LoVo (cell line): ENCODE measurements at places on chromosomes 3 and 15.

GRCh38 chr3:138081371-138082084, 33.9 kb downstream of the DZIP1L start:
- no peak for DNase-seq

DNA sequence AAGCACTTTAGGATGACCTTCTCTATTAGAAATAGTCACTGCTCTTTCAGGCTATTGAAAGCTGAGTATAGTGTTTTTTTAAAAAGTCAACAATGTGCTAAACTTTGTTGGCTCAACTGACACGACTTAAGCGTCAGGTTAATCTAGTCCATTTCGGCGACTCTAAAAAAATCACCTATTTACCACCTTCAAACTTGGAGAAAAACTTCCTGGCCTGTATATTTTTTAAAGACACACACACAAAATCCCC, 517.8 kb downstream of the FOXP1 start:
- no peak for DNase-seq

GRCh38 chr15:31364301-31365031, 37.8 kb downstream of the KLF13 start:
- DNase-seq, result no peak

- peak; percentile 61 for DNase-seq
These were observed 44.4 kb downstream of the AQP9 start for GRCh38 chr15:58182460-58183163.

GRCh38 chr3:141250828-141251227, 19.2 kb downstream of the PXYLP1 start:
- DNase-seq, result no peak

GRCh38 chr3:71494212-71494611, 89.3 kb downstream of the FOXP1 start:
- no peak for DNase-seq

GRCh38 chr15:95446854-95447253, 883.6 kb upstream of the NR2F2 start:
- DNase-seq, result no peak

DNA sequence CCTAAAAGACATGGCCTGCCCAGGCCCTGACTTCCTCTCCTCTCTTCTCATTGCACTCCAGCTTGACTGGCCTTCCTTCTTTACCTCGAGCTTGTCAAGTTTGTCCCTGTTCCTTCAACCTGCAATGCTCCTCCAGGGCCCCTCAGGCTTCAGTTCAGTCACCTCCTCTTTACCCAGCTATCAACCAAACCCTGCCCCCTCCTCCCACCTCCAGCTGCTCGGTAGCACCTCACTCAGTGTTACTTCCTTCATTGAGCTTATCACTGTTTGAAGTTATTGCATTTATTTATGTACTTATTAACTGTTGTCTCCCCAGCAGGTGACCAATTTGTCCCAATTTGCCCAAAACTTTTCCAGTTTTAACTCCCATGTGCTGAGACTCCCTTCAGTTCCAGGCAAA, 95.8 kb upstream of the UBE2E1 start:
- no peak for DNase-seq

DNA sequence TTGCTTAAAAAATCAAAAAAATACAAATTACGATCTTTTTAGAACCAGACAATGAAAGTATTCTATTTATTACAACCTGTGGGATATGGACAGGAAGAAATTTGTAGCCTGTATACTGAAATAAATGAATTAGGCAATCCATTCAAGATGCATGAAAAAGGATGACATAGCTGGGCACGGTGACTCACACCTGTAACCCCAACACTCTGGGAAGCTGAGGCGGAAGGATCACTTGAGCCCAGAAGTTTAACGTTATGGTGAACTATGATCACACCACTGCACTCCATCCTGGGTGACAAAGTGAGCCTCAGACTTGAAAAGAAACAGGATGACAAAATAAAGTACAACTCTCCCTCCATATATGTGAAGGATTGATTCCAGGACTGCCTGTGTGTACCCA, 74.1 kb downstream of the MSL2 start:
- no peak for DNase-seq

- peak; percentile 47 for DNase-seq
These were observed 20.3 kb upstream of the ABTB1 start for GRCh38 chr3:127652246-127652995.

DNA sequence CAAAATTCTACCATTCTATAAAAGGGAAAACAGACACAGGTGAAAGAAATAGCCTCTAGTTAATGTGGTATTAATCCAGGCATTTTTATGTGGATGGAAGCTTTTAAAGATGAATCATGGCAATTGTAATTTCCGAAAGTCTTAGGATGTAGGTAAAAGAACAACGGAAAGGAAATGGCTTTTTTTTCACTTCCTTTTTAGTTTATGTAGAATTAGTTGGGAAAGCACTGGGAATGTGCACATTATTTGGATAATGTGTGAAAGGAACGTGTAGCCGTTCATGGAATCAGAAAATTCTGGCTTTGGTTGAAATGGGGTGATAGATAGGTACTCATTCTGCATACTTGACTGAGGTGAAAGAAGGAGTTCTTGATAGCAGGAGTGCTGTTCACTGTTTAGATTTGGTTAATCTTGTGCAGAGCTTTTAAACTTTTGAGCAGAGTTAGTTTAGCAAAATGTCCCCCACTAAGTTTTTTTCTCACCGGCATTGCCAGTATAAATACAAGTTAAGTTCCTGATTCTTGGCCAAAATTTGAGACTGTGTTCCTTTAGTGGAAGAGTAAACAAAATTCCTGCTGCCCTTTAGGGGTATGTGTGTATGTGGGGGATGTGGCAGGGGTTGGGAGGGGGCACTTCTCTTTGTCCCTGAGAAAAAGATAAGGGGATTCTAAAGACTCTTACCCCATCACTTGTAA, 20.2 kb upstream of the UTS2B start:
- DNase-seq, result no peak

GRCh38 chr15:66172324-66172980, 81.1 kb downstream of the MEGF11 start:
- DNase-seq, result no peak

GRCh38 chr15:41862515-41863116, 24.0 kb downstream of the PLA2G4B start:
- peak; percentile 14 for DNase-seq

DNA sequence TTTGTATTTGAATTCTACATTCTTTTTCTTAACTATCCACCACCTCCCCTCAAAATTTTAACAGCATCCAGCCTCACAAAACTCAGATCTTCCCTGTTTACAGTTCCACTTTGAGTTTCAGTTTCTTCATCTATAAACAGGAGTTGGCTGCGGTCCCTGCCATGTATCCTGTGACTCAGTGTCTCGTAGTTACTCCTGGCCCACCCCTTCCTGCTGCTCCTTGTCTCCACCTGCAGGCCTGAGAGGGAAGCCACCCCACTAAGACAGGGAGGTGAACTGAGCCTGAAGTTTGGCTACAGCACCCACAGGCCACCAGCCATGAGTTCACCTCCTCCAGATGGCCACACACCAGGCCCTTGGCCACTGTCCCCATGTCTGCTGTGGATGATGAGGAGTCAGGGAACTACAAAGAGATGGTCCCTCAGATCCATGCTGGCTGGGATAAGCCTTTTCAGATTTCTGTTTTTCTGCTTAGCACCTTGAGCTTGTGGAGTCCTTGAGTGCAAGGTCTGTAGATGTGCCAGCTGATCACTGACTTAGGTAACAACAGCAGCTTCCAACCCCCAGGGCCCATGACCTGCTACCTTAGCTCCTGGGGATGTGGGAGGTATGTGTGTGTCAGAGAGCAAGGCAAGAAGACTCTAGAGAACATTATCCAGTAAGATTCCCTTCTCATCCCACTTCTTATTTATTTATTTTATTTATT, 37.5 kb downstream of the CD86 start:
- peak; percentile 58 for DNase-seq

GRCh38 chr15:79073336-79073735, 17.2 kb downstream of the RASGRF1 start:
- no peak for DNase-seq

GRCh38 chr3:14837186-14837877, 18.6 kb downstream of the FGD5 start:
- DNase-seq, result no peak

DNA sequence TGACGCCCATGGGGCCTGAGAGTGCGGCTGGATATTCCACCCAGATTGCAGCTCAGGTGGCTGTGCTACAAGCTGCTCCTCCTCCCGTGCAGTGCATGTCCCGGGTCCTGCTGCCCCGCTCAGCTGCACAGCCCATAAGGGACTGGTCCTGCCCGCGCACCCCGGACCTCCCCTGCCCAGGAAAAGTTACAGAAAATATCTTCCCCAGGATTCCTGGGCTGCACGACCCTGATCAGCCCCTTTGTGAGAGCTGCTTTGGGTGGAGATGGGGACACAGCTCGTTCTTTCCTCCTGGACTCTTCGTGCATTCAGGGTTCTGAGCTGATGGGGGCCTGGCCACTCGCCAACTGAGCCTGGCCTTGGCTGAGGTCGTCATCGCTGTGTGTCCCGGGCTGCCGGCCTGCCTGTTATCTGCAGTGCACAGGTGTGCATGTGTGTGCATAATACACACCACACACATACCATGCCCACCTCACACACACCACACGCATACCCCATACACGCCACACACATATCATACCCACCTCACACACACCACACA, 28.8 kb downstream of the APBA2 start:
- no peak for DNase-seq

- DNase-seq, result no peak
These were observed 757.6 kb downstream of the GBE1 start for GRCh38 chr3:81003817-81004216.
